HuH-7 (cell line): ENCODE measurements at places on chromosomes 5 and 9.

DNA sequence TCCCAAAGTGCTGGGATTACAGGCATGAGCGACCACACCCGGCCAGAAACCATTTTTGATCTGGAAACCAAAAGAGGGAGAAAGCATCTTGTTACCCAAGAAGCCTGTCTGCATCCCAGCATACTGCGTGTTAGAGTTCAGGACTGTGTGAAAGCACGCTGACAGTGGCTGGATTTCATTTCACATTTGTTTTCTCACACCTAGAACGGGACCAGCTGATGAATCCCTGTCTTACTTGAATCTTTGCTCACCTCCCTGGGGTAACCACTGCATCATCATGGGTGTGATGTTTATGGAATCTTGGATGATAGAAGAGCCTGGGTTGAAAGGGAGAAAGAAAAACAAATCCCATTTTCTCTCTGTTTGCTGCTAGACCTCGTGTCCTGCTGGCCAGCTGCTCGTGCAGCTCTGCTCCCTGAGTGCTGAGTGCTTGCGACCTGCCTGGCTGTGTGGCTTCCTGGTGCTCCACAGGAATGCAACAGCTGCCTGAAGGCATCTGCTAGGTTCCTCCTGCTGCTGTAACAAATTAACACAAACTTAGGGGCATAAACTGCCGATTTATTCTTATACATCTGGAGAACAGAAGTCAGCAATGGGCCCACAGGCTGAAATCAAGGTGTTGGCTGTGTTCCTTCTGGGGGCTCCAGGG, 378.3 kb upstream of the DAP start:
- no peak for DNase-seq

- no peak for DNase-seq
Measured at GRCh38 chr9:112869041-112869529, 21.6 kb downstream of the SLC46A2 start.

GRCh38 chr5:114988096-114988495, 181.6 kb downstream of the TRIM36 start:
- no peak for DNase-seq

GRCh38 chr9:89515416-89515815, 17.5 kb upstream of the SEMA4D start:
- no peak for DNase-seq

DNA sequence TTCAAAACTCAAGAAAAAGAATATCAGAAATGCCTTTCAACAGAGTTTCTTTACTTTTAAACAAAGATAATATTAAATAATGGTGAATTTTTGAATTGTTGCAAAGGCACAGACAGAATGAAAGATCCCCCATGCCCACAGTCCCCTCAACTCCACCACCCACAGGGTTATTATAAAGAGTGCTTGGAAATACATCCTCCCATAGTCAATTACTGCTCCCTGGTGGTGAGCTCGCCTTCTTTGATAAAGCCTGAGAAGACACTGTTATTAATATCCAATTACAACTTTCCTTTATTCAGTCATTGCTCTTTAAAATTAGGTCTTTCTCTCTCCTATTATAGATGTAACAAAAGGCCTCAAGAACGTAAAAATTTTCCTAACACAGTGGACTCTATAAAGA, 490.2 kb upstream of the RORB start:
- no peak for DNase-seq

DNA sequence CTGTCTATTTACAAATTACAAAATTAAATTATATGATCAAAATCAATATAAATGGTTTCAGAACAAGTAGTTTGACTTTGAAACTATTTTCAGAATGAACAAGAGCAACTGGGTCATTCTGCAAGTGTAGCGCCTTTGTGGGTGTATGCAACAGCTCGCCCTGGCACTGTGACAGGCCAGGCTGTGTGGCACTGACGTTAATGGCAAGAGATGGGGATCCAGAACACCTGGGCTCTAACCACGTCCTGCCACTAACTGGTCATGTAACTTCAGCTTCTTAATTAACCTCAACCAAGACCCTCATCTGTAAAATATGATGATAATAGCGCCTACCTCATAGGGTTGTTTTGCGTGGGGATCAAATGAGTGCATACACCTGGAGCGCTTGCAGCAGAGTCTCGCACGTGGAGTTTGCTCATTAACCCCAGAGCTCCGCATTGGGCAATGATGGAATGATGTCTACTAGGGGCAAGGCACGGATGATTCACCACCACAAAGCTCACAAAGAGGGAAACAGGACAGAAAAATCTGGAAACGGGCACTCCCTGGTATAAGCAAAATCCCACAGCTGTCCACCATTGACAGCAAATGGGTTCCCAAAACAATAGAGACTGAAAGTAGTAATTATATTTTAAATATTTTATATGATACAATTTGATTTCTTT, 639.4 kb downstream of the SEMA5A start:
- no peak for DNase-seq

- no peak for DNase-seq
Measured at GRCh38 chr5:111198281-111198966, 25.8 kb upstream of the CAMK4 start.

- peak; percentile 67 for DNase-seq
Measured at GRCh38 chr5:36150676-36151433, 832 bp downstream of the LMBRD2 start.

- DNase-seq, result no peak
Measured at GRCh38 chr5:149603210-149603609, 21.9 kb downstream of the ARHGEF37 start.

DNA sequence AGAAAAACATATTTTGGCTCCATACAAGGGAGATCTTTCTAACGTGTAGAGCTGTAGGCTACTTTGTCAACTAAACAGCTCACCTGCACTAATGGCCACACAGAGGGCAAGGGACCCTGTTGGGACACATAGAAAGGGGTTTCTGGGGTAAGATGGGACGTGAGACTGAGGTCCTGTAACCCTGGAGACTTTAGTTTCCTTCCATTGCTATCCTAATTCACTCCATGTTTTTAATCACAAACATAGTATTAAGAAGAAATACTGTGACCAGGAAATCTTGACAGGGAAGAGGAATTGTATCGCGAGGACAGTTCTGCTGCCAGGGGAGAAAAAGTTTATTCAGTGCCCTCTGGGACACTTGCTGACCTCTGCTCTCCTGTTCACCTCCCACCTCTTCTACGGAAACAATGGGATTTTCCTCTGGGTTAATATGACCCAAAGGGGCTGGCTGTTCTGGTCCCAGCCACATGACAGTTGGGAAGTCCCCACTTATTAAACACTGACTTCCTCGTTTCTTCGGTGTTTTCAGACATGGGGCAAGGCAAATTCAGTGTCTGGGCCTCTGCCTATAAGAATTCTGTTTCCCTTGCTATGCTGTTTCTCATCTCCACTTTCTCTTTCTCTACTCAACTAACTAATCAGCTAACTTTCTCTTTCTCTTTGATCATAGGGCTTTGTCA, 106.9 kb upstream of the SEMA6A start:
- no peak for DNase-seq

- DNase-seq, result no peak
Measured at GRCh38 chr9:112299514-112299913, 33.9 kb downstream of the PTBP3 start.

GRCh38 chr9:127862075-127863011, 7.9 kb upstream of the ENG start:
- DNase-seq, result no peak

DNA sequence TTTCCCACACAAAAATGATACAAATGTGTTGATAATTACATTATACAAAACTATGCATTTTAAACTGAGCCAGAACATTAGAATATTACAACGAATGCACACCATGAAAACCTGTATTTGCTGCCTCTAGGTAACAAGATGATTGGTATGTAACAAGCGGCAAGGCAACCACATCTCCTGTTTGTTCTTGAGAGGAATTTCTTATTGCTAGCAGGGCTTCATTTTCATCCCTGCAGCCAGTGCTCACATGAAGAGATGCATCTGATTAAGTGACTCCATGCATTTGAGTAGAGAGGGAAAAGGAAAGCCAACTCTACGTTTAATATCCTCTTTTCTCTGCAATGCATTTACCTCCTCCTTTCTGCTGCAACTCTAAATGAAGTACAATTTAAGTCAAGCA, 36.6 kb downstream of the FRMD3 start:
- no peak for DNase-seq

- no peak for DNase-seq
Measured at GRCh38 chr5:2755076-2755680, 3.7 kb upstream of the IRX2 start.

GRCh38 chr5:127941646-127942045, 141.9 kb upstream of the SLC12A2 start:
- no peak for DNase-seq

GRCh38 chr5:127216143-127216542, 74.5 kb upstream of the MEGF10 start:
- DNase-seq, result no peak

GRCh38 chr5:135450952-135451351, 1.2 kb downstream of the TIFAB start:
- DNase-seq, result no peak

- DNase-seq, result no peak
Measured at GRCh38 chr9:1490341-1491232, 440.4 kb downstream of the DMRT2 start.

DNA sequence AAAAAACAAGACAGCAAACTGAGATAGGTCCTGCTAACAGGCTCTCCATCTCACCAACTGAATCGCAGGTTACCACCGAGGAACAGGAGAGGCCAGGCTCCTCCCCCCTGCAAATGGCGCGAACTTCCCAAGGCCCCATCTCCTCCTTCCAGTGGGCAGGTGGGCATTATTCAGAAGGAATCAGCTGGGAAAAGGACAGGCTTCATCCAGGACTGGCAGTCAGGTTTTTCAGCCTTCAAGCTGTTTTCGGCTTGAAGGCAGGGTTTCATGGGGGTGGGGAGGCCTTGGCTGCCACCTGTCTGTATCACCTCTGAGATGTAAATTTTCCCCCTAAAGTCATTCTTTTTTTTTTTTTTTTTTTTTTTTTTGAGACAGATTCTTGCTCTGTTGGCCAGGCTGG, 79.4 kb downstream of the SFXN1 start:
- DNase-seq, result no peak

GRCh38 chr5:140591747-140592372, 27.2 kb downstream of the SLC35A4 start:
- DNase-seq, result no peak

DNA sequence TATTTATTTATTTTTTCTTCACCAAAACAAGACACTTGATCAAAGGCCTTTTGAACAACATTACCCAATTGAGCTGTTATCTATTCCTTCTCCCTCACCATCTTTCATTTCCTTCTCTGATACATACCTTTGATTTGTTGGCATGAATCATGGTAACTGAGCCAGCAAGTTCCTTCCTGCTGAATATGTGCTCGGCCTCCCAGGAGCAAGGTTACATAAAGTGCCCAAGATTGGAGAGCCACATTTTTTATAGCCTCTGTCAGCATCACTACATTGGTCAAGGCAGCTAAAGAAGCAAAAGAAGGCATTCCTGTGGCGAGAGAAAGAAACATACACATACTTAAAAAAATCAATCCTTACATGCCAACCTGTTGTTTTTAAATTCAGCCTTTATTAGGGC, 369.6 kb downstream of the CYLC2 start:
- DNase-seq, result no peak

DNA sequence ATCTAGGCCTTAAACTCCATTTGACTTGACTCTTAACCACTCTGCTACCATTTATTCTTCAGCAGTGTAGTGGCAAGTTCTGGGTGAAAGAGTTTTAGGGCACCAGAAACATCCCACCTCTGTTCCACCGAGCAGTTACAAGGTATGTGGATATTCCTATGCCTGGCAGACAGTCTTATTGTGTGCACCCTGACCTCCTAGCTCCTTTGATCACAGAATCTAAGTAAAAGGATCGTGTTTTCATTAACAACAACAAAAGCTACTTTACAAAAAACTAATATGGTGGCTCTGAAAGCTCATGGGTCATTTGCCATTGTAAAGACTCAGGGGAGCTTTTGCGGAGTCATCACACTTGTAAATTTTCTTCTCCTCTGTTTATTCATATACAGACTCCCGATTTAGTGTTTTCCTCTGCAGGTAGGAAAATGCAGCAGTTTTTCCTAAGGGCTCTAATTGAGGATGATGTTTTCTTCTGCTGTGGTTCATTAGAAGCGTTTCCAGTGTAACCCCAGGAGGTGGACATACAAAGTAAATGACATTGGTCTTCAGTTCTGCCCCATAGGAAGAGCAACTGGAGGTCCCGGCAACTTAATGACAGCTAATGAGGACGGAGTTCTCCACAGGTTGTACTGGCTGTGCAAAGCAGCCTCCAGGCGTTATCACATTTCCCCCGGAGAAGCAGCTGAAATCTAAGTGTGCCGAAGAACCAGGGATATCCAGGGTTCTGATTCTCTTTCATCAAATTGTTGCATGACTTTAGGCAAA, 78.2 kb downstream of the ATP10B start:
- no peak for DNase-seq

- DNase-seq, result peak; percentile 59
Measured at GRCh38 chr9:131618071-131618479, 72.8 kb downstream of the PRRT1B start.

- DNase-seq, result no peak
Measured at GRCh38 chr5:88045931-88046461, 222.6 kb downstream of the TMEM161B start.

DNA sequence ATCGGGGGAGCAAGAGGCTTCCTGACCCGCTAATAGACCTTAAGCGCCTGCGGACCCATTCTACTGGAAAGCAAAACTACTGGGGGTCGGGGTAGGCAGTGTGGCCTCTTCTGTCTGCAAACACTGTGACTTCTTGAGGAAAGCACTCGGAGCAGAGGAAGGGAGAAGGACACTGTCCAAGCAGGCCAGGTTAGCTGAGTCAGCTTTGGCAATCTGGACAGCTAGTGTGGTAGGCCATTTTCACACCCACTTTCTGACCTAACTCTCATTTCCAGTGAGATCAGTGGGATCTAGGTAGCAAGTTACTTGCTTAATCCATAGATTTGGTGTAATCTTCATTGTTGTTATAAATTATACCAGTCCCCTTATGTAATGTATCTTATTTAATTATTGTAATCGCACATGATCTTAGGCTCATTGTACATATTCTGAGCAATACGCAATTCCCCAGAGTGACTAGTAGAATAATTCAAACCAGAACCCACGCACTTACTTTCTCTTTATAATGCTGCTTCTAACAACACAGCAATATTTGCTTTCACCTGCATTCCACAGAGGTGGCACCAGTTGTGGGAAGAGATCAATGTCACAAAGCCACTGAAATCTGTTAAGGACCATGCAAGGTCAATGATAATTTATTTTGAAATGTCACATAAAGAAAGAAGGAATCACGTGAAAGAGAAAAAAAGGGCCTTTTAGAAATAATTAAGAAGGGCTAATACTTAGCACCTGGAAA, 82.9 kb downstream of the NREP start:
- DNase-seq, result no peak

DNA sequence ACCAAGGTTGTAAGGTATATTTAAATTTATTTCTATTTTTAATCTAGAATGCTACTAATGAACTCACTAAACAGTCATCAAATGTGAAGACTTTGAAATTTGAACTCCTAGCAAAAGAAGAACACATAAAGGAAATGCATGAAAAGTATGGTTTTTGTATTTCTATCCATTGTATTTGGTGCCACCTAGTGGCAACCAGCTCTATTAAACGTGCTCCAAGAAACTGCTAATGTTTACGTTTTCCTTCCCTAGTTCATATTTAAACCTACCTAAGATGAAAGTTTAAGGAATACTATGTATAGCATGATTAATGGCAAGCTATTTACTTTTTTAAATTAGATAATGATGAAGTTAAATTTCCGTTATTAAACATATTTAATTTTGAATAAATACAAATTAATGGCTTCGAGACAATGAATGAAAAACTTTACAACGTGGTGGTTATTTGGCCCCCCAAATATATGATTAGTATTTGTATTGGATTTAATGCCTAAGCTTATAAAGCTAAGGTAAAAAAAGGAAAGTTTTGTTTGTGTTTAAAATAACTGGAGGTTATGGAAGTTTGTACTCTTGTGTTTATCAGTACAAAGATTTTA, 115.9 kb upstream of the SH3GL2 start:
- no peak for DNase-seq
